ENCODE measurements at places on chromosomes 6 and 20.
A peak's percentile ranks its signal among the peaks of the same experiment; 100 is the strongest.

DNA sequence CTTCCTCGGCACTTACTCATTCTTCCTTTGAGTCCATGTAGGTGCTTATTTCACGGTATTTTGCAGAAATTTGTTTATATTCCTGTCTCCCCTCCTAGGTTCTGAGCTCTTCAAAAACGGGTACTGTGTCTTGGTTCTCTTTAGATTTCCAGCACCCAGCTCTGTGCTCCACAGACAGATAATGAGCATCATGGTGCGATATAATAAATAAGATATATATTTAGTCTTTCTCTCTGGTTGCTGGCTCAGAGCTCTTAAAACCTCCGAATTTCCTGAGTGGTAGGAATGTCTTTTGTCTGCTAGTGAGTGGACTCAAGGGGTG, 108.1 kb upstream of the GPR6 start:
- no peak for DNase-seq

GRCh38 chr6:3813150-3813780, 35.9 kb upstream of the FAM50B start:
- DNase-seq: no peak

DNA sequence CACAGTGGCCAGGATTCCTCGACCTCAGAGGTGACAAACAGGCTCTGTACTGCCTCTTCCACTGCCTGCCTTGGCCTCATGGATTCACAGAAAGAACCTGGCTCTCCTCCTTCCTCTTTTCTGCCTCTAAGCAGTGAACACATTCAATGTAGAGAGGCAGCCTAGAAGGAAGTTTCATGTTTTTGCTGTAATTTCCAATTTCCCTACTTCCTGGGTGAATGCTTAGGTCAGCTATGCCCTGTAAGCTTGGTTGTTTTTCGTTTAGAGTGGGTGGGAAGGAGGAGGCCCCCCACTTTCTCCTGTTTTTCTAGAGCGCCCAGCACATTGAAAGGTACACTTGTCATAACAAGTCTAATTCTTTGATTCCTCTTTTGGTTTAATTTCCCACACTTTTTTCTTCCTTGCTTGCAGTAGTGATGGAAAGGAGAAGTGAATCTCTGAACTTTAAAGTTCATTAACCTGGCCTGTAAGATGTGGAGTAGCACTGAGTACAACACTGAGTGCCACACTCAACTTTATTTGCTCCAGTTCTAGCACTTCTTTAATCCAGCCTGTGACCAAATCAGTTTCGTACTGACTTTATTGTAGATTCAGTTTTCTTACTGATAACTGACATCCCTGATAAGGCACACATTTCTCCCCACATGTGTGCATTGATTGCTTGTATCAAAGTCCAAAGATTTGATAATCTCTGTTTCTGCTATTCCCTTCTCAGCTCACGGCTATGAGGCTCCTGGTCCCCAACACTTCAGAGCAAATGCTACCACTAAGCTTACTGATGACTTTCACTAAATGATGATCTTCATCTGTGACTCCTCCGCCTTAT, 100.0 kb upstream of the MAN1A1 start:
- no peak for DNase-seq

- no peak for DNase-seq
These were observed 735.0 kb downstream of the EPHA7 start for GRCh38 chr6:92684386-92684785.

DNA sequence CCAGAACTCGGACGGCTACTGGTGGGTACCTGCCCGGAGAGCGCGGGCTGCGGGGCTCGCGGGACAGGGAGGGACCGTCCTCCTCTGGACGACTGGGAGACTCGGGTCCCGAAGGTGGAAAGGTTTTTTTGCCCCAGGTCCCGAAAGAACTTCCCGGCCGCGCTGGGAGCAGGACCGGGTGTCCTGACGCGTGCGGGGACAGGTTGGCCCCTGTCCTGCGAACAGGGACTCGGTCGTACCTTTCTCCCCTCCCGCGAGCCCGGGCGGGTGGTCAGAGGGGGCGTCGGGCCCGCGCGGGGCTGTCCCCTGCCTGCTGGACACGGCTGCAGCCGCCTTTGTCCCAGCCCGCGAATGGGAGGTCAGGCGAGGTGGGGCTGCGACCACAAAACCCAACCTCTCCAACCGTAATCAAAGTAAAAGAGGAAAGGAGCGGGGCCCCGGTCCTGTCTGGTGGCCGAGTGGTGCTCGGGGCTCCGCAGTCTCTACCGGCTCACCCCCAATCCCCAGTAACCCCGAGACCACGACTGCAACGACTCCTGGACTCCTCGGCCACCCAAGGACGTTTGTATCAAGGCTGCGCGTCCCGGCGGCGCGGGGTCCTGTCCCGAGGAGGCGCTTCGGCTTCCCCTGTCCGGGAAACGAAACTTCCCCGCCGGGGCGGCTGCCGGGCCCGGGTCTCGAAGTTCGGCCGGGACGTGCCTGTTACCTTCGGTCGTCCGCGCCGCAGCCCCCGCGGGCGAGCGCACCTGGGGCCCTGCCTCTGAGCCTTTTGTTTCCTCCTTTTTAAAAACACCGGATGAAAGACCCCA, 798 bp downstream of the DSP start:
- DNase-seq: no peak

GRCh38 chr6:167255918-167256553, 35.1 kb upstream of the UNC93A start:
- no peak for DNase-seq

DNA sequence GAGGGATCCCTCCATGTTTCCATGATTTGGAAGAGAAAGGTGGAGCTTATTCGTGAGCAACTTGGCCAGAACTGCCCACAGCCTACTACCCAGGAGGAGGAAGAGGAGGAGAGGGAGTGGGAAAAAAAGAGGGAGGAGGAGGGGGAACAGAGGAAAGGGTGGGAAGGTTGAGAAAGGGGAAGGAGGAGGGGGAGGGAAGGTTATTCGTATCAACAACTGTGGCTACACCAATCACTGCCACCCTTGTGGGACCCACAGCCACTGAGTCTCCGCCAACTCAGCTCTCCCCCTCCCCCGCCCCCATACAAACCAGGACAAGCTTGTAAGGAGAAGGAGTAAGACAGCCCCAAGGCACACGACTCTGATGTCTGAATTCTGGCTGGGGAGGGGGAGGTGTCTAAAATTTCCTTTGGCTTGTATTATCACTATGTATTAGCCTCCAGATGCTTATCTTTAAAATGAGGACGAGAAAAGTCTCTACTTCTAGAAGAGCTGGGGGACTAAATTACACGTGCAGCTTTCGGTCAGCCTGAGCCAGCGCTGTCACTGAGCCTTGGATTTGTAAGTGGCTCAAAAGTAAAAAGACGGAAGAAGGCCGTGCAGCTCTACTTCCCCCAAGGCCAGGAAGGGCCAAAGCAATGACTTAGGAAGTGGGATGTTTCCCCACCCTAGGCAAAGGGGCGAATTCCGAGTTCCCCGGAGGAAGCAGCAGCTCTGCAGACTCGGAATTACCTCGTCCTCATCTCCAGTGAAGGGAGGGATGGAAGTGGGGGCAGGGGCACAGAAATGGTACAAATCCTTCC, 1.0 kb downstream of the FKBP1A start:
- no peak for DNase-seq

DNA sequence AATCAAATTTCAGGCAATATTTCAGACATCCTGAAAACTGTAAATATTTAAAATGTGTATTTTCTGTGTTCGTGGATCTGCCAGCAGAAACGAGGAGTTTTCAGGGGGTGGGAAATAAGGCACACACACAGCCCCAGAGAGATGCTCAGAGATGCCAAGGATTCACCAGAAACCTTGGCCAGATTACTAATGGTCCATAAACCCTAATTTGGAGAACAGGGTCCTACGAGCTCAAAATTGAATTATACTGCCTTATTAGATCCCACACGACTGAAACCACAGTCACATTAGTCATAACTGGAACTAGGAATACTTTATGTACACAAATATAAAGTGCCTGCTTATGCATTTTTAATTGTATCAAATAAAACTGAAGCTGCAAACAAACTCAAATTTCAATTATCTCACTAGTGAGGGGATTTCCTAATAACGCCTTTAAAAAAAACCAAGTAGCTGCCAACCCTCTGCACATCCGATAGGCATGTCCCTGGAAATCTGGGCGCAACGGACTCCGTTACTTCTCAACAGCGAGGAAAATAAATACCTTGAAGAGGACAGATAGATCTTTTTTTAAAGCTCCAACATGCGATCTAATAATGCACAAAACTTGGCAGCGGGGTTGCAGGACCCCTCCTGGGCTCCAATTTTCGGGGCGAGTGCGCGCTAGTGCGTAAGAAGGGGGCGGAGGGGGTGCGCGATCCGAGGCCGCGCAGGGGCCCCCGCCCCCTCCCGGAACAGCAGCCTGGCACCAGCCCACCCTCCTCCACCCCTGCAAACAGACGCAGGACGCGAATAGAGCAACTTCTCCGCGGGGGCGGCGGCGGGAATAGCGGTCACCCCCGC, 897 bp downstream of the CHD6 start:
- DNase-seq: peak; percentile 5

DNA sequence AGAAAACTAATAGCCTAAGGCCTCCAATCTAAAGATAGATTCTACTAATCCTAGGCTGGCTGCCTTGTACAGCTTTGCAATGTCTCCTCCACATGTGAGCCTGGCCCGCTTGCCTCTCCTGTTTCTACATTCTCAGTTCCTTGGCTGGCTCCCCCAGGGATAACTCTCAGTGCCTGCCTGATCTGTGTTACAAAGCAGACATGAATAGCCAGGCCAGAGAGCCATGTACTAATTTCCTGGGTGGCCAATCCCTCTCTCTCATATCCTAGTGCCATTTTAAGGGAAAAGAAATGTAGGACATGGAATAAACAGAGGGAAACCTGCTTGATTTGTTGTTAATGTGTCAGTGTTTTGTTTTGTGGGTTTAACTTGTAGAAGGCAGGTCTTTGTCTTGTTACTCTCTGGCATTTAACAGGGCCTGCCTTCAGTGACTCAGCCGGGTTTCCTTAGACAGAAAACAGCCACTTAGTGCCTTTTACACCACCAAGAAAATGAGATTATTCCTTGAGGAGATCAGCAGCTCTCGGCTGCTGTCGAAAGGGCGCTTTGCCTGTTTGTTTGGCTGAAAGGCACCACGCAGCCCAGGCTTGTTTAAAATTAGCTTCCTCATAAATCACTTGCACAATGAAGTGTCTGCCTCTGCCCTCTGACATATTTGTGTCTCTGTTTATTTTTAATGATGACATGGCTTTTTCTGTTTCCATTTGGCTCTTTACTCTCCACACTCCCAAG, 702.7 kb downstream of the MAFB start:
- peak; percentile 18 for DNase-seq

DNA sequence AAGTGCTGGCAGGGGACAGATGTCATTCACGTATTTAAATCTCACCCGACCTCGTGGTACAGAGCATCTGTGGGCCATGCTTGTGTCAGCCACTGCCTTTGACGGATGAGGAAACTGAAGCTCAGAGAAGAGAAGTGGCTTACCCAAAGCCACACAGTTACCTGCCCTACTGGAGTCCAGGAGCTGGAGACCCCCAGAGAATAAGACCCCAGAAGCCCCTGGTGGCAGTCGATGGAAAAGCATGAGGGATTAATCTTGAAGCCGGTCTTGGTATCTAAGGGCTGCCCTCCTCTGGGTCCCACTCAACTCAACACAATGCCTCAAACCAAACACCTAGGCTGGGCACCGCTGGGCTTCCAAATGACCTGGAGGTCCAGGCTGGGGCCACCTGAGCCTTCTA, 83.1 kb downstream of the GRM4 start:
- DNase-seq: no peak

GRCh38 chr6:7624796-7625710, 35.1 kb downstream of the SNRNP48 start:
- no peak for DNase-seq

- DNase-seq: no peak
These were observed 123.0 kb downstream of the SASH1 start for GRCh38 chr6:148465670-148466069.

GRCh38 chr6:129491436-129491835, 218.5 kb downstream of the ARHGAP18 start:
- DNase-seq: no peak

GRCh38 chr6:100449239-100449691, 15.5 kb downstream of the SIM1 start:
- DNase-seq: no peak

GRCh38 chr6:142008781-142009180, 123.9 kb upstream of the GJE1 start:
- no peak for DNase-seq

- DNase-seq: no peak
These were observed 26.1 kb upstream of the FANCE start for GRCh38 chr6:35426074-35426473.

DNA sequence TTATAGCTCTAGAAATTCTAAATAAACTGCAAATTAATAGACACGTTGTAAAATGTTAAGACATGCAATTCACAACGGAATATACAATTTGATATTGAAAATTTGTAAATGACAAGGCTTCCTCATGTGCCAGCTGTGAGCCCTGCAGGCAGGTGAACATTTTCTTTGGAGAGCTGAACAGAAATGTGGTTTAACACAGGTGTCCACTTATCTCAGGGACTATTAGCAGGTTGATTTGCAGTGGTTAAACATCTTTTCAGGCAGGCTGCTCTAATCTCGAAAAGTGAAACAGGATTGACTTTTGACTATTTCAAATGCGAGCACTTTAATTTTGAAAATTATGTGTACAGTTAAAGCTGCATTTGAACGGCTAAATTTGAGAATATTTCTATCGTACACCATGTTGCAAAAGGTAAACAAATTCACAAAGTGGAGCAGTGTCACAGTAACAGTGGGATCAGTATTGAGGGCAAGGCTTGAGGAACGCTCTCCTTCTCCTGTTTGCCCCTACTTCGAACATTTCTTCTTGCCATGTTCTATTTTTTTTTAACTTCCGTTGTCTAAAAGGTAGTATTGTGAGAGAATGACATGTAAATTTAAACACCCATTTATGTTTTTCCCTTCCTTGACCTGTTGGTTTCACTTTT, 210.8 kb downstream of the CDKAL1 start:
- no peak for DNase-seq

DNA sequence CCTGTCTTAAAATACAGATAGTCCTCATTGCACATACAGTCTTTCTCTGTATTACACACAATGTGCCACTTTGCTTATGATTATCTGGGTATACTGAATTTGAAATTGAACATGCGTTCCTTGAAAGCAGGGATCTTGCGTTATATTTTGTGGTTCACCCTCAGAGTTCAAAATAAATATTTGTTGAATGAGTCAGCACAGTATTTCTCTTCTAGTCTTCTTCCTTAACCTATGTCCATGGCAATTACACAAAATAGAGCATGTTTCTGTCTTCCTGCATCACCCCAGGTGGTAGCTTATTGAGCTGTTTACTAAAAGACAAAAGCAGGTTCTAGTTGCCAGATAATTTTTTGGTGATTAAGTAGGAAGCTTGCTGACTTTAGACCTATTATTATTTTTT, 272.9 kb upstream of the FERMT1 start:
- no peak for DNase-seq

- DNase-seq: no peak
These were observed 66.8 kb upstream of the RPS6KA2 start for GRCh38 chr6:166693880-166694279.

DNA sequence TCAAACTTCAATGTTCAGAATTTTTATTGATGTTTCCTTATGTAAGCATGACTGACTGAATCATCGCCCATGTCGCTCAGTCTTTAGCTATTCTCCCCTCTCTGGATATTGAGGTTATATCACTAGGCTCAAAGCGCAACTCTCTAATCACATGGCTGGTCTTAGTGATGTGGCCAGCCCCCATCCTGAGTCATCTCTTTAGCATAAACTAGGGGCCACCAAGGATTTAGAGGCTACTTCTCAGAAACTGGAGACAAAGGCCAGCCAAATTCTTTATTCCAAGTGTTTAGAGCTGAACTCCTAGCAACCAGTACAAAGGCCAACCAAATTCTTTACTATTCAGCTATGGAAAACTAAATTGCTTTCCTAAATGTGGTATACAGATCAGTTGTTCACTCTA, 61.4 kb downstream of the FAM135A start:
- no peak for DNase-seq

Data from C1 segment of cervical spinal cord (tissue), 14 donors.